ENCODE measurements at places on chromosomes 5 and 9.

DNA sequence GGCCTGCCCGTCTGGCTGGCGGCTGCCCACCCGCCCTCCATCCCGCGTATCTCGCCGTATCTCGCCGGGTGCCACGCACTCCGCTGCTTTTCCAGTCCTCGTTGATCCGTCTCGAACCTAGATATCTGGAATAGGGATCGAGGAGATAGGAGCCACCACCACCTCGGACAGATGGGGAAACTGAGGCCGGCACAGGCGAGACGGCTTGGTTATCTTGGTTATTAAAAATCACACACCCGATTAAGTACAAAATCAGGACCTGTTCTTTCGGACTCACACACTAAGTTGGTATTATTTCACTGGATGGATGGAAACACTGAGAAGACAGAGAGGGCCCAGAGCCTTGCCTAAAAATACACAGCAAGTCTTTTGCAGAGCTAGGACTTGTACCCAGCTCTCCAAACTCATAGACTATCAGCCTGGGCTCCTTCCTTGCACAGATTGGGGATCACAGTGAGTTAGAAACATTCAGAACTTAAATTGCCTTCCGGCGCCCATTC, 678 bp downstream of the SLC26A2 start:
- no peak for DNase-seq

DNA sequence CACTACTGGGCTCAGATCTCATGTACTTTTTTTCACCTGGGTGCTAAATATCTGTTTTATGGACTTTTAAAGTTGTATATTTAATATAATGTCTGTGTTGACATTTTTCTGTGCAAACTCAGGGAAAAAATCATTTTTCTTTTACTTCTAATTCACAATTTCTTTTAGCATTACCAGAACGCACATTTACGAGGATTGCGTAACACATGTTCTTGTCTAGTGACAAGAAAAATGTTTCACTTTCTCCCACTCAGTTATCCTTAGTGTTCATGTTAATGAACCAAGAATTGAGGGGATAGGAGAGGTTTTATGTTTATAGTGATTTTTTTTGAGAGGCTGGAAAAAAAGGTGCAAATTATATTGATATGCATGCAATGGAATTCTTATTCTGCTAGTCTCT, 86.3 kb upstream of the PJA2 start:
- no peak for DNase-seq

DNA sequence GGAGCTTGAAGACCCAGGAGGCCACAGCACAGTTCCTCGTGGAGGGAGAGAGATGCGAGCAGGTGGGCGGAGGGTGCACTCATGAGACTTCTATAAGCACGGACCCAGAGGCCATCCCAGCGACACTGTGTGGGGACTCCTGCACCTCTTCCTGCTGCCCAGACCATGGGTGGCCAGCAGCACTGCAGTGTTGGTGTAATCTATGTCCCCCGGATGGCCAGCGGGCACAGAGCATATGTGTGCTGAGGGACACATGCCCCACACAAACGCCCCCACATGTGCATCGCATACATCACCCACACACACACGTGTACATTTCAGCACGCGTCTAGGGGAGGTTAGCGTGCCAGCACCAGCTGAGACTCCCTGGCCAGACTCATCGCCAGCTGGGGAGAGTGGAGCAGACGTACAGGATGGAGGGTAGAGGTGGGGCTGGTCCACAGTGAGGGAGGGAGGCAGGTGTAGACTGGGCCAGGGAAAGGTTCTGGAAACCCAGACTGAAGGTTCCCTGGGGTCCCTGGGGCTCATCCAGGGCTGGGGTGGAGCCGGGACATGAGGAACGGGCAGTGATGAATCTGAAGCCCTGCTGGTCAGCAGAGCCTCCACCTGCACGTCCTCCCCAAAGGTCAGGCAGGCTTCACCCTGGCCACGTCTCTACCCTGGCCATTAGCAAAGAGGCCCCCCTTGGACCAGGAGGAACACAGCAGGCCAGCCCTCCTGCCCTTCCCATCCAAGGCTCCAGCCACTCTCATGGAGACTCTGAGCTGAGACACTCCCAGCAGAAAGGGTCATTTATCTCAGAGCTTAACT, 27.6 kb downstream of the ADAMTS2 start:
- no peak for DNase-seq

- peak; percentile 61 for DNase-seq
Observed at GRCh38 chr9:127970401-127971313, 10.1 kb downstream of the EEIG1 start.

DNA sequence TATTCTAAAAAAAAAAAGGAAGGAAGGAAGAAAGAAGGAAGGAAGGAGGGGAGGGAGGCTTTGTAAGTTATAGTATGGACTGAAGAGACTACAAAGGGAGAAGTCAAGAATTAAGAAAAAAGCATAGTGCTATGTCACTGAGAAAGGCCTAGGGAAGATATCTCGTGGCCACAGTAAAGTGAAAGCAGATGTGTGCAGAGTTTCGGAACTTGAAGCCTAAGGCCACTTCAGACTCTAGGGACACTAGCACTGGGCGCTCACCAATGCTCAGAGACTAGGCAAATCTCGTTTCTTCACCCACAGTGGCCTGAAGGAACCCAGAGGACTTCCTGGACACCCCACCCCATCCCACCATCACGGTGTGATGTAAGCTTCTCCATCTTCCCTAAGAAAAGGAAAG, 181.4 kb upstream of the TRPM3 start:
- DNase-seq, result no peak

Data from NCI-H2081 treated with DMSO at 0.1 percent for 48 hours (cell line).